Stimulated activated CD4-positive, alpha-beta T cell treated with anti-CD3 and anti-CD28 coated beads, TNF-alpha, amount 100 ng/mL, for 24 hours (primary cell): ENCODE measurements at places on chromosomes 1 and 21.

GRCh38 chr1:33586106-33586505 lies 113.7 kb downstream of the ZSCAN20 start:
- no peak for DNase-seq

DNA sequence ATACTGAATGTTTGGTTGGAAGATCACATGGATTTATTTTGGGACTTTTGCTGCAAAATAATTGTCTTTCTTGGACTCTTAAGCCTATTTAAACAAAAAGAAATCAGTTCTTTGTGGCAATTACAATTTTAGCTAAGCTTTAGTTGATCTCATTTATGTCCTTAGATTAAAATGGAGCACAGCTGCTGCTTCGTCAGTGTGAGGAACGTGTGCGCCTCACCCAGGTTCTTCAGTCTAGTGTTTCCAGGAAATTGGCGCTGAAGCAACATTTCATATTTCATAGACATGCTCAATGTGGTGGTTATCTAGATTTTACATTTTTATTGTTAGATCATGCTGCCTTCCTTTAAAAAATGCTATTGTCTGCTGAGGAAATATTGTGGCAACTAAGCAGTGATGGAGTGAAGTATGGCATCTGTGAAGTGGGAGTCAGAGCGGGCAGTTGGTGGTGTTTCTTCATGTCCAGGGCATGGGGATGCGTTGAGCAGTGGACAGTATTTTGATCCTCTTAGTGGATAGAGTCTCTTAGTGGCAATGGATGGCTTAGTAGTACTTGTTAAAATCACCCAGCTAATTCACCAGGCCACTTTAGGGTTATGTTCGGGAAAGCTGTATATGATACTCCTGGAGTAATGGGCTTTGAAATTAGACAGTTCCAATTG lies 5.6 kb downstream of the DDI2 start:
- no peak for DNase-seq

DNA sequence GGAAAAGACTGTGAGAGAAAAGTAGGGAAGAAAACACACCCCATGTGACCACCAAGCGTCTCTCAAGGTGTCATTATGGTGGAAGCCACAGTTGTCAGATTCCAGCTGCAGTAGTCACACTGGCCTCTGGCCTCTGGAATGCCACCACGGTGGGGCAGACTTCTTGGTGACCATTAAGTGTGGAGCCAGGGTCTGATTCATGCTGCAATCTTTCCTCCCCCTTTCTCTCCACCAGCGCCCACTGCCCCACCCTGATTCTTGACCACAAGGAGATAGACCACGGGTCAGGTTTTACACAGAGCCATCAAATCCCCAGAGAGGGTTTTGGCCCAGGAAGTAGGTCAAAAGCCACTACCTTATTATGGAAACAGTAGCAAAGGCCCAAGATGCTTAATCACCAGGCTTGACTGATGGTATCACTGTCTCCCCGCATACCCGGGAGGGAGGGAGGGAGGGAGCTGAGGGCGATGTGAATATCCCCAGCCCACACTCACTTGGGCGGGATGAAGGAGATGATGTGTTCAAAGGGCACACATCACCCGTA lies 52.7 kb upstream of the GRHL3 start:
- DNase-seq, result no peak

- DNase-seq, result no peak
Observed at GRCh38 chr21:16509476-16509875, 779.7 kb downstream of the USP25 start.

DNA sequence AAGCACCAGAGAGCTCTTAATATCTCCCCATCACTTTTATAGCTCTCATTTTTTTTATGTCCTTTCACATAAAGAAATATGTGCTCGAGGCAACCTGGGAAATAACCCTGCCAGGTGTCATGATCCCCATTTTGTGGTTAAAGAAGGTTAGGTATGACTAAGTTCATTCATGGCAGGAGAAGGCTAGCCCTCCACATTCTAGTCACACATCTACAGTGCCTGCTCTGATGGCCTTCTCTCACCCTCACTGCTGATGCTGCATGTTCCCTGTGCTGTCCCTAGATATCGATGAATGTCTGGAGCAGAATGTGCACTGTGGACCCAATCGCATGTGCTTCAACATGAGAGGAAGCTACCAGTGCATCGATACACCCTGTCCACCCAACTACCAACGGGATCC lies 187.5 kb downstream of the TPR start:
- DNase-seq, result no peak

- DNase-seq, result no peak
Observed at GRCh38 chr21:14557413-14557812, 11.3 kb upstream of the SAMSN1 start.

GRCh38 chr1:90839323-90839722 lies 122.2 kb upstream of the BARHL2 start:
- DNase-seq, result no peak

- no peak for DNase-seq
Observed at GRCh38 chr1:154176337-154176736, 15.6 kb downstream of the TPM3 start.
